ENCODE measurements at places on chromosomes 7 and 10. TPM values are rescaled to one million over a fixed set of nuclear protein-coding genes. Genes with fewer than 3 reads are reported as not detected.
A peak's percentile ranks its signal among the peaks of the same experiment; 100 is the strongest.

DNA sequence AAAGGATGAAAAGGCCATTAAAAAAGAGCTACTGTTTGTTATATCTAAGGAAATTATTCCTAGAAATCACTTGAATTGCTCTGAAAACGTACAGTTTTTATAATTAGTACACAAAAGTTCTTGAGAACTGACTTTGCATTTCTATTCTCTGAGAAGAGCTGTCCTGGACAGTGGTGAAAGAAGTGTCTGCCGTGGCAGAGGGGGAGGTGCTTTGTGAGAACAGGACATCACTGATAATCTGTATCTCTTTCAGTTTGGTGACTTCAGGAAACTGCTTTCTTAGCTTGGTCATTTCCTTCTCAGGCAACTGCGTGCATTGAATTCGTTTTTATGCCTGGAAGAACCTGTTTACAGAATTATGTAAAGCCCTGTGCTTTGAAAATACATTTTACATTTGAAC is 52.1 kb downstream of the POLL start:
- H3K27me3 ChIP-seq: no peaks in the 10 kb centered on the region
- DNase-seq: no peak
- H3K4me1 ChIP-seq: no peaks in the 10 kb centered on the region
- H3K36me3 ChIP-seq: peaks cover 68% of the 10 kb centered on the region
- H3K4me3 ChIP-seq: no peak overlapping the region

GRCh38 chr7:19239951-19240350 is 94.7 kb upstream of the FERD3L start:
- no peaks in the 10 kb centered on the region for H3K4me1 ChIP-seq
- no peak for DNase-seq
- no peaks in the 10 kb centered on the region for H3K36me3 ChIP-seq
- no peaks in the 10 kb centered on the region for H3K27me3 ChIP-seq
- no peak overlapping the region for H3K27ac ChIP-seq

DNA sequence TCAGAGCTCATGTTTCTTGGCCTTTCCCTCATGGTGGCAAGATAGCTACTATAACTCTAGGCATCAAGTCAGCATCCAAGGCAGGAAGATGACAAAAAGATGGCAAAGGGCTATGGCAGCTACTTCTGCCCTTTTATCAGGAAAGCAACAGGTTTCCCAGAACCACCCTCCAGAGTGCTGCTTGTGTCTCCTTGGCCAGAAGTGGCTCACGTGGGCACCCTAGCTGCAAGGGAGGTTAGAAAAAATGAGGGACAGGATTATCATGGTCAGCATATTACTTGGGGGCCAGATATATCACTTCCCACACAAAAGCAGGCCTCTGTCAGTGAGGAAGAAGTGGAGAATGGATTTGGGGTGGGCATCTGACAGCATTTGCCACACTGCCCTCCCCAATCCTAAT is 24.3 kb upstream of the C10orf105 start:
- H3K27ac ChIP-seq: no peak overlapping the region
- no peak for DNase-seq
- H3K27me3 ChIP-seq: no peaks in the 10 kb centered on the region
- no peak overlapping the region for H3K4me3 ChIP-seq
- peaks cover 43% of the 10 kb centered on the region for H3K4me1 ChIP-seq
- no peaks in the 10 kb centered on the region for H3K36me3 ChIP-seq

Gene SLC26A3
- total RNA-seq: not detected

Gene WNT2
- total RNA-seq: not detected

DNA sequence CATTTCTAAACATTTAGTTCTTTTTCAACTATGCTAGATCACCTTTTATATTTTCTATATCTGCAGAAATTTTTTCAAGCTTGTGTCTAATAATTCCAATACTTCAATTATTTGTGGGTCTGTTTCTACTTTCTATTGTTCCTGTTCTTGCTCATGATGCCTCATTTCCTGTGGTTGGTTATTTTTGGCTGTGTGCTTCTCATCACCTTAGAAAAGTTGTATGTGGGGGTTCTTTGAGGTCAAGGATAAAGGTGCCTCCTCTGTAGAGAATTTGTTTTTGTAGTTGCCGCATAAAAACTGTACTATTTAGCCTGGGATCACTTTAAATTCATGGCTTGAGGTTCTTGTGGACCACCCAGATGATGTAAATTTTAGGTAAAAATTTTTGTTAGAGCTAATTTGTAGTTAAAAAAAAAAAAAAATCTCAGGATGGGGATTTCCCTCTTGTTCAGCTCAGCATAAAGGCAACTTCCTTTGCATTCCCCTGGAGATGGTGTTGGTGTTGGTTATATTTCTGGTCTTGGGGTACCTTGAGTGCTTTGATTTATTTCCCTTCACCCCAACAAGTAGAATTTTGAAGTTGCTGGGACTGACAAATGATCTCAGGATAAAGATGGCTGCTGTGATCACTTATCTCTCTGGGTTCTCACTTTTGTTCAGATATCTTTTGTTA is 27.0 kb upstream of the JAZF1 start:
- H3K4me1 ChIP-seq: no peaks in the 10 kb centered on the region
- no peak for DNase-seq
- no peaks in the 10 kb centered on the region for H3K27me3 ChIP-seq
- no peaks in the 10 kb centered on the region for H3K36me3 ChIP-seq
- no peak overlapping the region for H3K27ac ChIP-seq
- H3K4me3 ChIP-seq: no peak overlapping the region

- H3K36me3 ChIP-seq: no peaks in the 10 kb centered on the region
- no peak for DNase-seq
- H3K4me3 ChIP-seq: no peak overlapping the region
- peaks cover 28% of the 10 kb centered on the region for H3K4me1 ChIP-seq
- H3K27ac ChIP-seq: no peak overlapping the region
These were observed 7.1 kb upstream of the TBX20 start for GRCh38 chr7:35261041-35261440.

Gene CREB5
- 0.89 TPM for total RNA-seq

- H3K36me3 ChIP-seq: no peaks in the 10 kb centered on the region
- no peak overlapping the region for H3K4me3 ChIP-seq
- peaks cover 34% of the 10 kb centered on the region for H3K4me1 ChIP-seq
- DNase-seq: no peak
- H3K27me3 ChIP-seq: no peaks in the 10 kb centered on the region
- peak overlapping the region; percentile 9 for H3K27ac ChIP-seq
These were observed 31.3 kb downstream of the KIAA1217 start for GRCh38 chr10:24240041-24240751.

Measured in stomach (tissue), 19 donors.